ENCODE measurements at places on chromosomes 13 and 19.

DNA sequence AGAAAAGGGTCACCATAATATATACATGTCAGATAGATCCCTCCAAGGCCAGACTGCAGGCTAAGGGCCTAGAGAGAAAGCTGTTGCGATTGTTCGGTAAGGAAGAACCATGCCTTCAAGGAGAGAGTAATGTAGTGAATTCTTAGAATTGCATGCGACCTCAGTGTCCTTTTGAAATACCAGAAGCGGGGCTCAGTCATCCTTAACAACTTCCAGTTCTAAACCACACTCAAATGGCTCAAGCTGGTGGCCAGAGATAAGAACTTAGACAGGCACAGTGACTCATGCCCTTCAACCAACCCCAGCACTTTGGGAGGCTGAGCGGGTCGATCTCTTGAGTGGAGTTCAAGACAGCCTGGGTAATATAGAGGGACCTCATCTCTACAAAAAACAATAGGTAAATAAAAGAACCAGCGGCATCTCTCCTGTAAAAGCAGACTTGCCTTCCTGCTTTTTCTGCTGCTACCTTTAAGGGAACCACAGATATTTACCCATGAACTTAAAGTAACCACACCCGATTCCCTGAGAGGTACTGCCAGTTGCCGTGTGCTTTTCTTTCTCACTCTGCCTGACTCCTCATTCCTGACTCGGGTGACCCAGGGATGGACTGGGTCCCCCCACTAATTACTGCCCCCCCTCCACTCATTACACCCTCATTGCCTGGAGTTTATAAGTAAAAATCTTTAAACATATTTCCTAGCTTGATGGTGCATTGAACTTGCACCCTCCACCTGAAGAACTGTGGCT is 15.4 kb upstream of the SIGLEC6 start:
- DNase-seq: no peak

DNA sequence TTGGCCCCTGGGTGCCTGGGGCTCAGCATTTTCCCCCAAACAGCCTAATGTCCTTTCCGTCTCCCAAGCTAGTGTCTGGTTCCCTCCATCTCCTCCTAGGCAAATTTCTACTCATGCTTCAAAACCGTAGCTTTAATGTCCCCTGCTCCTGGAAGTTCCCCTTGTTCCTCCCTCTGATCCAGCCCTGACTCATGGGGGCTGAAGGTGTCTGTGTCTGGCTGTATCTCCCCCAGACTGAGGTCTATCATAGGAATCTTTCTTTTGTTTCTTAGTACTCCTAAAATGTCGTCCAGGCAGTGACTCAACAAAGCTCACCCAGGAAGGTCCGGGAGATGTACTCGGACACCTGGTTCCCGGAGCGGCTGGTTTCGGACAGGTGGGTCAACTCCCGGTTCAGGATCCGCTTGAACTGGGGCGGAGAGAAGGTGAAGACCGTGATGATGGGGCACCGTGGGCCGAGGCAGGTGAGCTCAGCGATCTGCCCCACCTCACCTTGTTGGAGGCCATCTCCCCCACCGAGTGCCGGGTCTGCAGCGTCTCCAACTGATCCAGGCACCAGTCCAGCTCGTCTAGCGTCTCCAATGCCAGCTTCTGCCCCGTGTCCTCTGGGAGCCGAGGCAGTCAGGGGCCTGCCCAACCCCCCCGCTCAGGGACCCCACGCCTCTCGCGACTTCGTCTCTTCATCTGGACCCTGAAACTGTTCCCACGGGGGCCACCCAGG is 6.2 kb downstream of the PDE4C start:
- DNase-seq: no peak

DNA sequence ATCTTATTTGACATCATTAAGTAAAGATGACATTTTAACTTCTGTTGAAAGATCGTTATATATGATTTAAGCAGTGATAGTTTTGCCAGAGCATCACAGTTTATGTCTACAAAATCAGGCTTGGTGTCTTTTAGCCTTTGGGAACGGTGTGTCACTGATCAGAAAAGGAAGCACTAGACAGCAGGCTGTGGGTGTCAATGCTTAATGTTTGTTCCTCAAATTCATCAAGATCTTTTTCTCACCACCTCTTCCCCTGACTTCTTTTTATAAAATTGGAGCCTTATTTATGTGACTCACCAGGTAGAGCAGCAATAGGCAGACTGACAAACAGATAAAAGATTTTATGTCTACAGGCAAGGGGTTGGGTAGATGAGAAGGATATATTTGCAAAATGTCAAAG is 1558.5 kb downstream of the EFNB2 start:
- no peak for DNase-seq

DNA sequence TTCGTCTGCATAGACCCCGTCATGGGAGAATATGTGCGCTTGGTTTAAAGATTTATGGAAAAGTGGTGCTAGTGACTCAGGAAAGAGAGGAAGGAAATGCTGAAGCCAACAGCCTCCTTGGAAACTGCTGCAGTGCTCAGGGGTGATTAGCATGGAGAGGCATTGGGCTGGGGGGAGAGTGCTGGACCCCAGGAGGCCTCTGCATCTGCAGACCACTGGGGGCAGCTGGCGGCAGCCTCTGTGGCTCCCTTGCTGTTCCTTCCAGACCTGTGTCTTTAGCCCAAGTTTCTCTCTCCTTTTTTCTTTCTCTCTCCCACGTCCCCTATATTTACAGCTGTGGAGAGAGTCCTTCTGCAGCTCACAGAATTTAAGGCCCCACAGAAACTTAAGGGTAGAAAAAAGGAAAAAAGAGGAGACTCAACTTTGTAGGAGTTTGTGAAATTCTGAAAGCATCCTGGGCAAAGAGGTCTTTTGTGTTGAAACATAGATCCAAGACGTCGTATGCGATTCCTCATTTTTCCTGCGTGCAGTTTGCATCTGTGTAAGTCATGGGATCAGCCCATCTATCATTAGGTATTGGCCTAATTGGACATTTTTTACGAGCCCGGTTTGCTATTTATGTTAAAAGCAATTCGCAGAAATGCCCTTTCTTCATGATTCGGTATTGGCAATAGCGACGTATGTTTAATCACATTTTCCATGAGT is 116.2 kb upstream of the ZNF536 start:
- DNase-seq: no peak

DNA sequence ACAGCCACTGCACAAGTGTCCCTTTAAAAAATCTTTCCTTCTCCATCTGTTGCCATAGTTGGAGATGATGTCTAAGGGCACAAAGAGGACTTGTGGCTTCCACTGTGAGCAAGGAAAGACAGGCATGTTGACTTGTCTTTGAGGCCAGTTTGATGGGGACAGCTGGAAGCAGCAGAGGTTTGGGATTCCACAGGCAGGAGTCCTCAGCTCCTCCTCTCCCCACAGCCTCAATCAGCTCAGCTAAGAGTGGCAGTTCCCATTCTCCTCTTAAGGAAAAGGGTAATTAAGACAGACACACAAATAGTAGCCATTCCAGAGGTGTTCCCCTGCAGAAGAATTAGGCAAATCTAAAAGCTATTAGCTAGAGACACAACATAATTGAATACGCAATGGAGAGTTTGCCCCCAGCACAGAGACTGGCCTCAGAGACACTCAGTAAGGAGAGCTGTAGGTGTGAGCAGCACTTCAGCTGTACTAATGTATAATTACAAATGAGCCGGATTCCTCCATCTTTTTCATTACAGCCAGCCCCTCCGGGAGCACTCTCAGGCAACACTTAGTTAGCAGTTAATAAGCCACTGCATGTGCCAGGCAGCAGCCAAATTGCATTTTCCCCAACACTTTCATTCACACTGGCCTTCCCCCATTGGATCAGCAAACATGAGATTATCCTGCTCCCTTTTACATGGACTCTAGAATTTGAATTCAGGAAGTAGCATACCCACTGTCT is 434.0 kb downstream of the FOXO1 start:
- DNase-seq: no peak

DNA sequence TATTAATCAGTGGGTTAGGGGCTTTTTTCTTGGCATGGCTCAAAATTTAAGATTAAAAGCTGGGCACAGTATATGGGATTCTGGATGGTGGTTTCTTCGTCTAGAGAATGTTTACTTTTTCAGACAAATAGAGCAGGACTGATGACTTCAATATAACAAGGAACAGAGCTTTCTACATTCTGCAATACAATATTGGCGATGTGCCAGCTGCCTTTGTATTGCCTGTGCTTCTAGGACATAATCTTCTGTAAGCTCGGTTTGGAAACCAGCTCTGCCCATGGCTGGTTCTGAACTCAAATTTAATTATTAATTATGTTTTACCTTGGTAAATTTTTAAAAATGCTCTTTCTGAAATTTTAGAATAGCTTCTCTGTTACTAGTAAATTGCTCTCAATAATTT is 139.1 kb upstream of the TRPC4 start:
- DNase-seq: no peak

DNA sequence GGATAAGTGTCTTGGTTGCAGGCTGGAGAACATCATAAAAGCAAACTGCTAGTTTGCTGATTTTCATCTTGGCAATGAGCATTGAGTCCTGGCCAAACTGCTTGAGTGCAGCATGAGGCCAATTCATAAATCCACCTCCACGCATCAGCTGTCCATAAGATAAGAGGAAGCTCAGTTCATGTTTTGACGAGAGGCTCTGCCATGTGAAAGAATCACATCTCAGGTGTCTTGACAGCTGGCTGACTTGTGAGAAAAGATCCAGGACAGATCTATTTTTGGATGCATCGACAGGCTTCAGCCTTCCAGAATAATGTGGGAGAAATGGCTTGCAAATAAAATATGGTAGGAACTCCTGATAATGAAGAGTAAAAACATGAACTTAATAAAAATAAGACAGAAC is 5.4 kb upstream of the ZNF682 start:
- no peak for DNase-seq
